HuH-7 (cell line): ENCODE measurements at places on chromosomes 6 and 20.

DNA sequence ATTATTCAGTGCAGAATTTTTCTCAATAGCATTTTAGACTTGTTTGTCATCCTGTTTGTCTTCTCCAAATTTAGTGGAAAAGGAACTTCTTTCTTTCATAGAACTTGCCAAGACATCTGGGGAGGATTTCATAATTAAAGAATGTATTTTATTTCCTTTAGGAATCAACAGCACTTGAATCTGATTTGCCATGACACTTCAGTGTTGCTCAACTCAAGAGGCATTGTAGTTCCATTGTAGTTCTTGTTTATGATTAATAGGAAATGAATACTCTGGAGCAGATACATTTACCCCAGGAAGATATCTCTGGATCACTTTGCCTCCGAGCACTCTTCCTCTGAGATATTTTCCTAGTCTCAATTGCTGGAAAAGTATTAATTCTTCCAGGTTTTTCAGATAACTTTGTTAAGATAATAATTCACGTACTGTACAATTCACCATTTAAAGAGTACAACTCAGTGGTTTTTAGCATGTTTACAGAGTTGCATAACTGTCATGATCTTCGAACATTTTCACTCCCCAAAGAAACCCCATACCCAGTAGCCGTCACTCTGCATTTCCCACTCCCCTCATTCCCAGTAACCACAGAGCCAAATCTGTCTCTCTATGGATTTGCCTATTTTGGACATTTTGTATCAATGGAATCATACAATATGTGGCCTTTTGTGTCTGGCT lies 29.7 kb downstream of the AKAP12 start:
- no peak for DNase-seq

GRCh38 chr6:37056112-37056403 lies 50.6 kb downstream of the FGD2 start:
- DNase-seq = no peak

DNA sequence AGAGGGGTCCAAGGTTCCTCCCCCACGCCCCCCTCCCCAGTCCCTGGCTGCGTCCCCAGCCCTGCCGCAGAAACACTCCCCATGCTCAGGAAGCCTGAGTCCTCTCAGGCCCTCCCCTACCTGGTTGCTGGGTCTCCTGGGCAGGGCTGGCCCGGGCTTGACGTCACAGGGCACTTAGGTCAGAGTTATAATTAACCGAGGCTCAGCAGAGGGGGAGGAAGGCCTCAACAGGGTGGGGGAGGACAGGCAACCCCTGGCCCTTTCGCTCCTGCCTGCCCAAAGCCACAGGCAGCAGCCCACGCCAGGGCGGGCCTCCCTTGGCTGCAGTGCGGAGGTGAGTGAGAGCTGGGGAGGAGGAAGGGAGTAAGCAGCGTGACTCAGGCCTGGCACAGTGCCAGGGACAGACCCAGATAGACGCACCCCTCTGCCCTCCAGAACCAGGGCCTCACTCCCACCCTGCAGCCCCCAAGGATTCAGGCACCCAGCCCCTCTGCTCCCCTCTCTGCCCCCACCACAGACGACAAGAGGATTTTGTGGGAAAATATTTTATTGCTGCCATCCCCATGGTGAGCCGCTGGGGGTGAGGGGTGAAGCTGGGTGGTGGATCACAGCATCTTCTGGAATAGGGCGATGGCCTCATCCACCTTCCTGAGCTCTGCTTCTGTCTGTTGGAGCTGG lies at the start of gene VWA7:
VWA7 (minus strand) TSS at position 340 of the 678 bp plus-strand sequence. CDS start 549 bp downstream, outside the sequence.
- peak; percentile 78 for DNase-seq

DNA sequence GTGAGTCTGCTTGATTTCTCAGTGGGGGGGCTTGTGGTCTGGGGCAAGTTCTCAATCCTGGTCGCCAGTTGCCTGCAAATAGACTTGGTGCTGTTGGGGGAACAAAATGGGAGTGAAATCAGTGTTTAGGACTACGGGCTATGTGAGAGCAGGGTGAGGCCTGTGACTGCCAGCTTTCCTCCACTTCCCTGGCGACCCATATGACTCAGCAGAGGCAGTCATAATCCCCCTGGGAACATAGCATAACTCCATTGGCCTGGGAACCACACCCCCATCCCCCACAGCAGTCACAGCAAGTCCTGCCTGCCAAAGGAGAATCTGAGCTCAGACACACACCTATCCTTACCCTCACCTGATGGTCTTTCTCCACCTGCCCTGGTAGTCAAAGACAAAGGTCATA lies 387.9 kb downstream of the LMBRD1 start:
- DNase-seq = no peak

GRCh38 chr6:62272114-62272513 lies 13.9 kb downstream of the KHDRBS2 start:
- no peak for DNase-seq

GRCh38 chr6:149266659-149267058 lies 50.9 kb upstream of the TAB2 start:
- DNase-seq = no peak

DNA sequence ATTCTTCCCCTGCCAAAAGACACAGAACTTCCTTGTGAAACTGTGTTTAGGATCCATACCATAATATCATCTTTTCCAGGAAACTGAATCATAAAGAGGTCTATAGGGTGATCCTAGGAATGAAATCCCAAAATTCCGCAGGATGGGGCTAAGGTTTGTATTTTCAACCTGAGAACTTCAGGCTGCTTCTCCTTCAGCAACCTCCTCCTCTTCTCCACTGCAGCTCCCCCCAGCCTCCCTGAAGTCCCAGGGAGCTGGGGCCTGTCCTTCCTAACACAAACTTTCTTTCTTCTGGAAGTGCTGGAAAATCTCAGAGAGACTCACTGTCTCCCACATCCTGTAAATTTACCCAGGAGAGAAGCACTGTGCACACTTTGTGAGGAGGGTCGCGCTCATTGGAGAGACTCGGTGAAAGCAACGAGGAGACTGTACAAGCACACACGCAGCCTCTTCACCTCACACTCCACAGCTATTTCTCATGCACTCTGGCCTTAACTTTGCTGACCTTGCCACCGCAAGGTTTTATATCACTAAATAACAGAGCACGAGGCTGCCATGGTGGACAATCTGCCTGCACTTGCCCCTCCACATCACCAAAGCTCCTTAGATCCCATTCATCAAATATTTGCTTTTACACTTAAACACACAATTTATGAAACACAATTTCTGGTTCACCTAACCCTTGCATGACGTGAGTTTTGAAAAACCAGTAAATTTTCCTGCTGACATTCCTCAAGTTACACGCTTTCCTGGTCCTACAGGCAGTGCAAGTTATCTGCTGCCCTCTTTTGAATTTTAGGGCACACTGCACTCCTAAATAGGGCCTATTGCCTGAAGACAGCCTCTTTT lies 14.3 kb downstream of the ID4 start:
- DNase-seq = peak; percentile 79

DNA sequence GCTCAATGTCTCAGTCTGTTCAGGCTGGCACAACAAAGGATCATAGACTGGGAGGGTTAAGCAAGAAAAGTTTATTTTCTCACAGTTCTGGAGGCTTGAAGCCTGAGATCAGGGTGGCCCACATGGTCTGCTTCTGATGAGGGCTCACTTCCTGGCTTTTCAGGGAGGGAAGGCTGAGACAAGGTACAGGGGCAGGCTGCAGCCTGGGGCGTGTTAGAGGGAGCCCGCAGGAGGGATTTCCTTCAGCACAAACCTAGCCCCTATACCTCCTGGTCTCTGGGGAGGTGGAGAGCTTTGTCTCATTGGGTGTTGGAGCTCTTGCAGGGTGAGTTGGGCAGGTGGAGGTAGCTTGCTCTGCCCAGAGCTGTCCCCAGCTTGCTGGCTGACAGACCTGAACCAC lies 81.1 kb upstream of the GPR6 start:
- DNase-seq = no peak

GRCh38 chr20:13791540-13792459 lies 7.0 kb downstream of the NDUFAF5 start:
- DNase-seq = no peak
